ENCODE measurements at places on chromosomes 13 and 19. TPM values are rescaled to one million over a fixed set of nuclear protein-coding genes. Genes with fewer than 3 reads are reported as not detected.

PRR20E gene
- not detected for total RNA-seq

GRCh38 chr19:31166206-31166605 lies 183.0 kb downstream of the TSHZ3 start:
- H3K36me3 ChIP-seq = no peaks in the 10 kb centered on the region
- H3K27ac ChIP-seq = no peak overlapping the region
- no peaks in the 10 kb centered on the region for H3K4me1 ChIP-seq
- DNase-seq = no peak
- H3K4me3 ChIP-seq = no peak overlapping the region

GPR42 gene
- total RNA-seq = not detected

GRCh38 chr13:30900436-30900835 lies 5.6 kb upstream of the MEDAG start:
- H3K27me3 ChIP-seq = no peaks in the 10 kb centered on the region
- peaks cover 16% of the 10 kb centered on the region for H3K4me1 ChIP-seq
- no peak overlapping the region for H3K4me3 ChIP-seq
- peak overlapping the region; percentile 99 for H3K27ac ChIP-seq
- no peaks in the 10 kb centered on the region for H3K36me3 ChIP-seq
- DNase-seq = no peak

- H3K4me3 ChIP-seq = no peak overlapping the region
- H3K27ac ChIP-seq = no peak overlapping the region
- H3K27me3 ChIP-seq = no peaks in the 10 kb centered on the region
- H3K4me1 ChIP-seq = no peaks in the 10 kb centered on the region
- no peaks in the 10 kb centered on the region for H3K36me3 ChIP-seq
Observed at GRCh38 chr19:39335168-39335548, 685 bp downstream of the GMFG start.

SH2D3A gene
- 1.0 TPM for total RNA-seq

DNA sequence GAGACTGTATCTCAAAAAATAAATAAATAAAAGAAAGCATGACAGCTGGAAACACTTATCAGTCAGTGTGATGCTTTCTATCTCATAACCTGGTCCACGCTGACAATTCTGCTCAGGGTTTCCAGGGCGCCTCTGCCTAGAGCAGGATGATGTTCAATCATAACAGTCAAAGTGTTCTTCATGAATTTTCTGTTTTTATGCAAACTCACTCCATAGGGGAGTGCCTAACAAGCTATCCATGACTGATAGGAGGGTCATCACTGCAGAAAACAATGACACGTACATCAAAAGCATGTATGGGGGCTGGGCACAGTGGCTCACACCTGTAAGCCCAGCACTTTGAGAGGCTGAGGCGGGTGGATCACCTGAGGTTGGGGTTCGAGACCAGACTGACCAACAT lies 41.4 kb upstream of the ZNF83 start:
- no peaks in the 10 kb centered on the region for H3K36me3 ChIP-seq
- H3K27ac ChIP-seq = no peak overlapping the region
- no peak for DNase-seq
- H3K27me3 ChIP-seq = no peaks in the 10 kb centered on the region
- H3K4me3 ChIP-seq = no peak overlapping the region

DNA sequence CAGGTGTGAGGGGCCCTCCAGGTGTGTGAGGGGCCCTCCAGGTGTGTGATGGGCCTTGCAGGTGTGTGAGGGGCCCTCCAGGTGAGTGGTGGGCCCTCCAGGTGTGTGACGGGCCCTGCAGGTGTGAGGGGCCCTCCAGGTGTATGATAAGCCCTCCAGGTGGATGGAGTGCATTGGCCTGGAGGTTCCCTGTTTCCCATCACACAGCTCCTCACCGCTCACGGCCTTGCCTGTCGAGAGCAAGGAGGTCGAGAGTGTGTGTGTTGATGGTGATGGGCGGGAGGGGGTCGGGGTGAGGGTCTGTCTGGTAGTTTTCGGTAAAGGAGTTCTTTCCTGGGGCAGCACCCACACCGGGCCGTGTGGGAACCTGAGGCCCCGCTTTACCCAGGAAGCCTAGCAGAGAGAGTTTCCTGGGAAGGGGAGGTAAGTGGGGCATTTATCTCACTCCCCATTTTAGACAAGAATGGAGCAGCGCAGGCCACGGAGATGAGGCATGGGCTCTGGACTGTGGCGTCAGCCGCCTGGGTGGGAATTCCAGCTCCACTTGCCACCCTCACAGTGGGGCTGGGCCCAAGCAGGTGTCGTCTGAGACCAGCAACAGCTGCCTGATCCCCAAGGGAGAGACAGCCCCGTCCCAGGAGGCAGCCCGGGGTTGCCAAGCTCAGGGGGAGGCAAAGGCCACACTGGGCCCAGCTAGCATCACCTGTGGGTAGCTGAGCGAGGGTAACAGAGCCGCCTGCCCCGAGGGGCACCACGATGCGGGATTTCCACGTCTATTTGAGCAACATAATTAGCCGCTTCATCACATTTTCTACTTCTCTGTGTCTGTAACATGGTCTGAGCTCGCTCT lies 10.9 kb upstream of the GAS6 start:
- no peak overlapping the region for H3K4me3 ChIP-seq
- no peak overlapping the region for H3K27ac ChIP-seq
- DNase-seq = no peak
- H3K27me3 ChIP-seq = no peaks in the 10 kb centered on the region

DNA sequence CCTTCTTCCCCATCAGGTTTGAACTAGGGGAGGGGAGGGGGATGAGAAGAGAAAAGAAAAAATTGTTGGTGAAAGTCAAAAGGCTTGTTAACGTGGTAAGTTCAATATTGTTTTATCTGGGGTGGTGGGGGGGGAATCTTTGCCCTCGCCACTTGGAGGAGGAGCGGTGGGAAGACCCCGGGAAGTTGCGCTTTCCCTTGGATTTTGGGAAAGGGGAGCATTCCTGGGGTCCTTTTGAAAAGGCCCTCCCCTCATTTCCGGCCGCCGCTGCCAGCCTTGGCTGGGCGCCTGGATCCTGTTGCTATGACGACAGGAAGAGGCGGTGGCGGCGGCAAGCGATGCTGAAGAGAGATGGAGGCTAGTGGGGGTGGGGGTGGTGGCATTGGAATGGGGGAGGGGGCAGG lies 4.6 kb upstream of the CACNG8 start:
- no peak overlapping the region for H3K4me3 ChIP-seq
- no peaks in the 10 kb centered on the region for H3K27me3 ChIP-seq
- H3K36me3 ChIP-seq = no peaks in the 10 kb centered on the region

DNA sequence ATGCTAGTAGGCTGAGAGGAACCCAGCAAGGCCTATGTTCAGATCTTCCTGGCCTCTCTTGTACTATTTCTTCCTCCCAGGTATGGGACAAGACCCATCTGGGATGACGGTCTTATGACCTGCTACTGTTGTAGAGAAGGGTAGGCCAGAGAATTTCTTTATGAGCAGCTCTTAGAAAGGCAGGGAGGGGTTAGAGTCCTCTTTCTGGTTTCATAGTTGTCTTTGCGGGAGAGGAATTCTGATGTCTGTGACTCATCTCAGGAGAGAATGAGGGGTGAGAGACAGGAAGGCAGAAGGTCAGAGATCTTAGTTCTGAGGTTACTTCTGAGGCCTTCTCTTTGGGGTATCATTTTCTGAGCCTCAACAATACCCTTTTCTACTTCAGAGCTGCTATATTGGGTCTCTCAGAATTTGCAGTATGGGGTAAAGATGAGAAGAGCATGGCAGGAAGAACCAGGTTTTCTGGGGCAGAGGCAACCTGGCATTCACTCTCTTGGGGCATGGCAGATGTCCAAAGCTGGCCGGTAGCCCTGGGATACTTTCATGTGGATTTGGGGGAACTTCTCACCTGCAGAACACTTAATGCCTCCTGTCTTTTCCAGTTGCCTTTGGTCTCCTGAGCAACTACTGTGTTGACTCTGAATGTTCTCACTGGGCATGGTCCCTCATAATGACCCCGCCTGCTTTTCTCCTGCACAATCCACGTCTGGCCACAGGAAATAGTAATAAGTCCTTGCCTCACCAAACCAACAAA lies 154.4 kb downstream of the GGACT start:
- H3K27ac ChIP-seq = no peak overlapping the region
- no peak for DNase-seq
- H3K4me1 ChIP-seq = no peaks in the 10 kb centered on the region
- no peak overlapping the region for H3K4me3 ChIP-seq
- no peaks in the 10 kb centered on the region for H3K36me3 ChIP-seq

DNA sequence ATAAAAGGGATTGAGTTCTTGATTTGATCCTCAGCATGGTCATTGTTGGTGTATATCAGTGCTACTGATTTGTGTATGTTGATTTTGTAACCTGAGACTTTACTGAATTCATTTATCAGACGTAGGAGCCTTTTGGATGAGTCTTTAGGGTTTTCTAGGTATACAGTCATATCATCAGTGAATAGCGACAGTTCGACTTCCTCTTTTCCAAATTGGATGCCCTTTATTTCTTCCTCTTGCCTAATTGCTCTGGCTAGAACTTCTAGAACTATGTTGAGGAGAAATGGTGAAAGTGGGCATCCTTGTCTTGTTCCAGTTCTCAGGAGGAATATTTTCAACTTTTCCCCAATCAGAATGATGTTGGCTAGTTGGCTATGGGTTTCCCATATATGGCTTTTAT lies 27.0 kb downstream of the POMP start:
- no peak overlapping the region for H3K27ac ChIP-seq
- no peak for DNase-seq
- H3K36me3 ChIP-seq = no peaks in the 10 kb centered on the region
- H3K27me3 ChIP-seq = no peaks in the 10 kb centered on the region
- no peaks in the 10 kb centered on the region for H3K4me1 ChIP-seq
- no peak overlapping the region for H3K4me3 ChIP-seq

DNA sequence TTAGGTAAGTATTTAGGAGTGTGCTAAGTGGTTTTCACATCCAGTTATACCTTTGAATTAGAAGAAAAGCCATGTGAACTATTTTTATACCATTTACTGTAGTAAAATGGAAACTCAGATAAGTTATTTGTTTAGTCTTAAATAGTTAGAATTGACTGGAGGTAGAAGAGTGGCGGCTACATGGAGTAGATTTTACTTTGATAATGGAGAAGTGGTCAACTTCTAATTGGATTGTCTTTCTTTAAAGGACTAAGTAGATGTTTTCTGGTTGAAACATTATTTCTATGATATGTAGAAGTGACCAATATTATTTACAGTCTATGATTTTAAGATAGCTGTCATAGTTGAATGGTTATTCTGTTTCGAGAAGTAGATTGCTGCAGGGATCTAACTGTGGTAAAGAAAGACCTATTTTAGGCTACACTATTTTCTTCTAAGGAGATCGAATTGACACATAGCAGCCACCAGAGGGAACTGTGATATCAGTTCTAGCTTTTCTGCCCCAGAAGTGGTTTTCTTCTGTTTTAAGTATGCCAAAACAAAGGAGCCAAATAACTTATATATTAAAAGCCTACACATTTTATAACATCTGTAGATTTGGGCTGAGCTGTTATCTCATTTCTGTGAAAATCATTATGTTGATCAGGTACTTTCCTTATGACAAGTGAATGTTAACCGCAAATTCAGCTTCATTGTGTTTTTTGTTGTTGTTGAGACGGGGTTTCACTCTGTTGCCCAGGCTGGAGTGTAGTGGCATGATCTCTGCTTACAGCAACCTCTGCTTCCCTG lies 26.1 kb downstream of the ZMYM2 start:
- H3K27me3 ChIP-seq = no peaks in the 10 kb centered on the region
- no peak overlapping the region for H3K4me3 ChIP-seq
- H3K36me3 ChIP-seq = no peaks in the 10 kb centered on the region
- DNase-seq = no peak
- H3K4me1 ChIP-seq = no peaks in the 10 kb centered on the region
- no peak overlapping the region for H3K27ac ChIP-seq

GRCh38 chr13:44739539-44739938 lies 163.4 kb upstream of the TSC22D1 start:
- H3K27me3 ChIP-seq = no peaks in the 10 kb centered on the region
- no peaks in the 10 kb centered on the region for H3K4me1 ChIP-seq
- no peak overlapping the region for H3K4me3 ChIP-seq
- H3K36me3 ChIP-seq = no peaks in the 10 kb centered on the region
- no peak for DNase-seq

DNA sequence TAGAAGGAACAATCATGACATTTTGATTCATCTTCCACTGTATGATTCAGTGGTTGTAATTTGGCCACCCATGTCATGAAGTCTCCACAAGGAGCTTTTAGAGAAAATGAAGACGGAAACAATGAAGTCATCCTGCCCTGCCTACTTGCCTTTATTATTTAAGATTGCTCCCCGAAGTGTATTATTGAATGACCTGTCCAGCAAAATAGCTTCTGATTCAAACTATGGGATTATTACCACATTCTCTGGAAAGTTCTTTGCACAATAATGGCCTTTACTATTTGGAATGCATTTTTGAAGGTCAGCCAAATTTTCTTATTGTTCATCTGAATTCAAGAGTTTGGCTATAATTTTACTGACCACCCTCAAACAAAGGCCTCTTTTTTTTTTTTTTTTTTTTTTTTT lies 77.8 kb upstream of the RFC3 start:
- no peaks in the 10 kb centered on the region for H3K4me1 ChIP-seq
- no peak for DNase-seq

DNA sequence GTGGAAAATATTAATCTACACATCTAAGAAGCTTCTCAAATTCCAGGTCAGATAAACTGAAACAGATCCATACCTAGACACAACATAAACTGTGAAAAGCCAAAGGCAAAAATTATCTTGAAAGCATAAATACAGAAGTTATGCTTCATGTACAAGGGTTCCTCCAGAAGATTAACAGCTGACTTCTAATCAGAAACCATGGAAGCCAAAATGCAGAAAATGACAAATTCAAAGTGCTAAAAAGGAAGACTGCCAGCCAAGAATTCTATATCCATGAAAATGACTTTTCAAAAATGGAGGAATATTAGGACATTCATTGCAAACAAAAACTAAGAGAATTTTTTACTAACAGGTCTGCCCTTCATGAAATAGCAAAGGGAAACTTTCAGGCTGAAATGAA lies 72.8 kb downstream of the MYO16 start:
- no peak overlapping the region for H3K27ac ChIP-seq
- no peak for DNase-seq
- no peaks in the 10 kb centered on the region for H3K36me3 ChIP-seq
- H3K27me3 ChIP-seq = no peaks in the 10 kb centered on the region
- no peak overlapping the region for H3K4me3 ChIP-seq

GRCh38 chr19:50377051-50377461 lies 799 bp downstream of the NR1H2 start:
- no peaks in the 10 kb centered on the region for H3K4me1 ChIP-seq
- H3K27ac ChIP-seq = no peak overlapping the region
- no peak overlapping the region for H3K4me3 ChIP-seq
- no peak for DNase-seq
- H3K27me3 ChIP-seq = no peaks in the 10 kb centered on the region

- no peaks in the 10 kb centered on the region for H3K36me3 ChIP-seq
- no peak overlapping the region for H3K27ac ChIP-seq
- no peak for DNase-seq
Observed at GRCh38 chr19:52990759-52991418, 22.8 kb upstream of the ERVV-1 start.
